ENCODE measurements at places on chromosomes 3 and 15. TPM values are rescaled to one million over a fixed set of nuclear protein-coding genes. Genes with fewer than 3 reads are reported as not detected.

DNA sequence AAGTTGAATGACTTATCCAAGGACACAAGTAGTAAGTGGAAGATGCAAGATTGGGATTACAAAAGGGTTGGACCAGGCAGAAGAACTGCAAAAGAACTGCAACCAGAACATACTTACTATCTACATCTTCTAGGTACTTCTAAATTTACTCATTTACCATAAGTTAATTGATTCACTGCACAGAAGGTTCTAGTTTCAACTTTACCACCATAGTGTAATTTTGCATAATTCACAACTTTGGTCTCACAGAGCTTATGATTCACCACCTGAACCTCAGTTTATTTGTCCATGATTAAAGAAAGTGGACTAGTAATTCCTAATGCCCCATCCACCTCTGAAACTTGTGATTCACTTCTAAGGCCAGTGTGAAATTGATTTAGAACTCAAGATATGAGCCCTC is 236.8 kb upstream of the UBE2E2 start:
- no peaks in the 10 kb centered on the region for H3K36me3 ChIP-seq
- H3K4me3 ChIP-seq: no peak overlapping the region
- no peaks in the 10 kb centered on the region for H3K4me1 ChIP-seq
- H3K27me3 ChIP-seq: no peaks in the 10 kb centered on the region
- DNase-seq: no peak

DNA sequence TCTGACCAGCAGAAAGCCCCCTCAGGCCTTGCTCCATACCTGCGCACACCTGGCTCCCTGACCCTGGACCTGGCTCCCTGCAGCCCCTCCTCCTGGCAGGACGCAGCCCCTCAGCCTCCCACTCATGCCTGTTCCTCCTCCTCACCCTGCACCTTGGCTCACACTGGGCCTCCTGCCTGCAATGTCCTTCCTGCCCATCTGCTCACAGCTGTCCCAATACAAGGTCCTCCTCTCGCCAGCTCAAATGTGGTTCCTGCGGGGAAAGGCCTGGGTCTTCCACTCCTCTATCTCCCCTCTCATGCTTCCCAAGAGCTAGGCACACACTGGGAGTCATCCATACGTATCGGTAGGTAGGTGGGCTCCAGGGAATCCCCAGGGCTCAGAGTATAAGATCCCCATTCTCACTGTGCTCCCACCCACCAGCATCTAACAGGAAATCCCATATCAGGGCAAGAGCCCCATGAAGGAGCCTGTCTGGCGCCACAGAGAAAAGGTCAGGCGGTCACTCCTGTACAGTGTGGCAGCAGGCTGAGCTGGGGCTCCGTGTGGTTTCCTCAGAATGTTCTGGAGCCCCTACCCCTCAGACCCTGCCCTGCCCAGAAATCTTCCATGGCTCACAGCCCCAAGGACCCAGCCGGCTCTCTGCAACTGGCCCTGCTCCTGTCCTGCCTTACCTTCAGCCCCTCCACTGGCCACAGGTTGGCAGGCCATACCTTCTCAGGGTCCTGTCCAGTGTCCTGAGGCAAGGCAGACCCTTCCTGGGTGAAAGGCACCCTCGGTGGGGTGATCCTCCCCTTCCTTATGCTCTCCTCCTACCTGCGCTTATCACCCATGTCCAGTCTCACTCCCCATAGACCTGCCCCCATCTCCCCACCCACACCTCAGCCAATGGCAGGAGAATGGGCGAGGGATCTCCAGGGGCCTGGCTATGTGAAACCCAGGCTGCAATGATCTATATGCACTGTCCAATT is 10.9 kb downstream of the PLCD1 start:
- no peaks in the 10 kb centered on the region for H3K36me3 ChIP-seq
- no peak overlapping the region for H3K27ac ChIP-seq
- H3K27me3 ChIP-seq: no peaks in the 10 kb centered on the region

DNA sequence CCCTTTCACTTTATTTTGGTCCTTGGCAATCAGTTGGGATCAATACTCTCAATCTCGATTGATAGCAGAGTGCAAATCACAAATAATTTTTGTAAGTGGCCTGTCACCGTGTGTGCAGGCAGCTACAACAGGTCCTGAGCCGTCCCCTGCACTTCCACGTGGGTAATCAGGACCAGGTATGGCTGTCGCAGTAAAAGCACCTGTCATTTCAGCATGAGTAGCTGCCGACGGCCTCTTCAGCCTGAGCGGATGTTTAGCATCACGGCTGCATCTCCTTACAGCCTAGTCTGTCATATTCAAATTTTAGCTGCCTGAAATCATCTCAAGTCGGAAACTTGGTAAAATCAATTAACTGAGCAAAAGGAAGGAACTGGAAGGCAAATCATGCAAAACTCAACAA is 53.0 kb upstream of the FOXP1 start:
- no peak for DNase-seq
- no peaks in the 10 kb centered on the region for H3K4me1 ChIP-seq
- H3K27ac ChIP-seq: no peak overlapping the region
- H3K36me3 ChIP-seq: no peaks in the 10 kb centered on the region

DNA sequence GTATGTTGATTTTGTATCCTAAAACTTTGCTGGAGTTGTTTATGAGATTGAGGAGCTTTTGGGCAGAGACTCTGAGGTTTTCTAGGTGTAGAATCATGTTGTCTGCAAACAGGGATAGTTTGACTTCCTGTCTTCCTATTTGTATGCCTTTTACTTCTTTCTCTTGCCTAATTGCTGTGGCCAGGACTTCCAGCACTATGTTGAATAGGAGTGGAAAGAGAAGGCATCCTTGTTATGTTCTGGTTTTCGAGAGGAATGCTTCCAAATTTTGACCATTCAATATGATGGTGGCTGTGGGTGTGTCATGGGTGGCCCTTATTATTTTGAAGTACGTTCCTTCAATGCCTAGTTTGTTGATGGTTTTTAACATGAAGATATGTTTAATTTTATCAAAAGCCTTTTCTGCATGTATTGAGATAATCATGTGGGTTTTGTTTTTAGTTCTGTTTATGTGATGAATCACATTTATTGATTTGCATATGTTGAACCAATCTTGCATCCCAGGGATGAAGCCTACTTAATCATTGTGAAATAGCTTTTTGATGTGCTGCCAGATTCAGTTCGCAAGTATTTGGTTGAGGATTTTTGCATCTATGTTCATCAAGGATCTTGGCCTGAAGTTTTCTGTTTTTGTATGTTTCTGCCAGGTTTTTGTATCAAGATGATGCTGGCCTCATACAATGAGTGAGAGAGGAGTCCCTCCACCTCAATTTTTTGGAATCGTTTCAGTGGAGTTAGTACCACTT is 188.1 kb downstream of the MINAR1 start:
- H3K27ac ChIP-seq: no peak overlapping the region
- H3K27me3 ChIP-seq: no peaks in the 10 kb centered on the region
- DNase-seq: no peak
- no peaks in the 10 kb centered on the region for H3K4me1 ChIP-seq
- H3K4me3 ChIP-seq: no peak overlapping the region
- no peaks in the 10 kb centered on the region for H3K36me3 ChIP-seq

Gene SLC12A1
- not detected for total RNA-seq

- no peaks in the 10 kb centered on the region for H3K27me3 ChIP-seq
- no peaks in the 10 kb centered on the region for H3K4me1 ChIP-seq
- DNase-seq: no peak
- no peaks in the 10 kb centered on the region for H3K36me3 ChIP-seq
- H3K4me3 ChIP-seq: no peak overlapping the region
These were observed 424.3 kb upstream of the ATP10A start for GRCh38 chr15:26287381-26287780.

Measured in tibial nerve (tissue), 4 donors.